Activated CD4-positive, alpha-beta T cell treated with anti-CD3 and anti-CD28 coated beads for 1 hour (primary cell): ENCODE measurements at places on chromosomes 4 and X.

DNA sequence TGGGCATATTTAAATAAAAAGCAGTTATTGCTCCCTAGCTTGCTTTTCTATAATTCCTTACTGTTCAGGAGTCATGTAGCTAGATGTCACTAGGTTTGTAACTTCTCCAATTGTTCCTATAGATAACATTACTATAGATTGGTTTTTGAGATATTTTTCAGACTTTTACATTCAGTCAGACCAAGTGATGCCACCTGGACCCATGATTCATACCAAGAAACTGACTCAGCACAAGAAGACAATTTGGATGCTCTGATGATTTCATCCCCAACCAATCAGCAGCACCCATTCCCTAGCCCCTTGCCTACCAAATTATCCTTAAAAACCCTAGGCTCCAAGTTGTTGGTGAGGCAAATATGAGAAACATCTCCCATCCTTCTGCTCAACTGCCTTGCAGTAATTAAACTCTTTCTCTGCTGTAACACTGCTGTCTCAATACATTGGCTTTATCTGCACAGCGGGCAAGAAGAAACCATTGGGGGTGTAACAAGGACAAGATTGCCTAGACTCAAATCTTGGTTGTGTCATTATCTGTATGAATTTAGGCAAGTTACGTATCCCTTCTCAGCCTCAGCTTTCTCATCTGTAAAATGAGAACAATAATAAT, 11.8 kb upstream of the NEIL3 start:
- DNase-seq, result no peak

GRCh38 chr4:164408831-164409230, 345.1 kb upstream of the SMIM31 start:
- DNase-seq, result no peak

DNA sequence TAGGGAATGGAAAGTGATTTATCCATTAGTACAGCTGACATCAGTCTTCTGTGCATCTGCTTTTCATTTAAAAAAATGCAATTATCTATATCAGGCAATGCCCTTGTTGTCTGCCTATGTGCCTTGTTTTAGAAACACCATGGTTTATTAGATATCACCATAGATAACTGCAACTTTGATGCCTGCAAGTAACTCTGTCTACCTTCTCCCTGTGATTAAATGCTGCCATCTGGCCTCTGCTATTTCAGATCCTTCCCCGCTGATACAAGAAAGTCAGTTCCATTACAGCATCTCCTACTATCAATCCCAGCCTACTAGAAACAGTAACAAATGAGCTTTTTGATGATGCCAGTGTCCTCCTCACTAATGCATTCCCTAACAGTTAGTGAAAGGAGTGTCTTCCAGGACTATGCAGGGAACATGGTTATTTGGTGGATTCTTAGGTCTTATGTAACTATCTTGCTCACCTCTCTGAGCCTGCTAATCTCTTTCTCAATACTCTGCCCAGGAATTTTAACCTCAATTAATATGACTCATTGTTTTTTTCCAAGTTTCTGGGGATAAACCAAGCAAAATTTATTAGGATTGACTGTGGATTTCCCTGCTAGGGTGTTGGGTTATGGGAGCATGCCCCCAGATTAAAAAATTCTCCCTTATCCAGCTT, 444.9 kb downstream of the RAPGEF2 start:
- DNase-seq, result no peak

GRCh38 chr4:18381186-18381585, 359.6 kb upstream of the LCORL start:
- DNase-seq, result no peak

- DNase-seq, result no peak
Observed at GRCh38 chr4:84678976-84679744, 96.2 kb downstream of the CDS1 start.

DNA sequence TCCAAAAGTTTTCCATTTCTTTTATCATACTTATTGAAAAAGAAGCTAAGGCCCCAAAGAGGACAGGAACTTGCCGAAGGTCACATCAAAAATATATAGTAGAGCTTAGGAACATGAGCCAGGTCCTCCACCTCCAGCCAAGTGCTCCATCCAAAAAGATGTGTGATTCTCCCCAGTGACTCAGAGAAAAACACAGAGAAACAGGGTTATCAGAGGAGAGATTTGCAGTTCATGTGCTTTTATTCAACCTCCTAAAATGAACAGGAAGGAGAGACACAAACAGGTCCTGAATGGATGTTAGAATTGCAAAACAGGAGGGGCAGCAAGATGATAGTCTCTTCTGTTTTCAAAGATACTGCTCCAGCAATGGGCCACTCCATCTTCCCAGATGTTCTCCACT, 19.6 kb upstream of the FGF16 start:
- no peak for DNase-seq

GRCh38 chr4:78610546-78611214, 59.1 kb downstream of the ANXA3 start:
- DNase-seq, result no peak

- DNase-seq, result no peak
Observed at GRCh38 chr4:178136736-178137345, 694.6 kb upstream of the AGA start.

- DNase-seq, result no peak
Observed at GRCh38 chrX:29535212-29536162, 679.9 kb upstream of the MAGEB2 start.

GRCh38 chrX:96861218-96861617, 22.5 kb upstream of the RPA4 start:
- DNase-seq, result no peak

DNA sequence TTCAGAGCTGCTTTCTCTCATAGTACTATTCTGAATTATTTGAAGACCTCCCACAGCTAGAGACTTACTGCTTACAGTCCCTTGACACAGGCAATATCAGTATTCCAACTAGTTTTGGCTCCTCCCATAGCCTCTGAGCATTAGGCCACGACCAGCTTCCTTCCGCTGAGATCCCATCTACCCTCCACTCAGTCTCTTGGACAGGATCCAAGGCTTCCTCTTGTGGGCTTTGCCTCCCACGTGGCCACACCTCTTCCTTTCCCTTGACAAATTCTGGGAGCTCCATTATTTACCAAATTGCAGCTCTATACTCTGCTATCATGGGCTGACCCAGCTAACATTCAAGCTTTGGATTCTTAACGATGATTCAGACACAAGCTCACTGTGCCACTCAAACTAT, 470.4 kb upstream of the GALNT7 start:
- no peak for DNase-seq

GRCh38 chrX:16946361-16946964, at the start of gene REPS2:
Gene REPS2, plus strand, starts transcription at chrX:16946658. Its CDS starts 204 bp downstream, at chrX:16946862.
- DNase-seq, result peak; percentile 67

- no peak for DNase-seq
Observed at GRCh38 chrX:24148535-24149350, 786 bp upstream of the ZFX start.

DNA sequence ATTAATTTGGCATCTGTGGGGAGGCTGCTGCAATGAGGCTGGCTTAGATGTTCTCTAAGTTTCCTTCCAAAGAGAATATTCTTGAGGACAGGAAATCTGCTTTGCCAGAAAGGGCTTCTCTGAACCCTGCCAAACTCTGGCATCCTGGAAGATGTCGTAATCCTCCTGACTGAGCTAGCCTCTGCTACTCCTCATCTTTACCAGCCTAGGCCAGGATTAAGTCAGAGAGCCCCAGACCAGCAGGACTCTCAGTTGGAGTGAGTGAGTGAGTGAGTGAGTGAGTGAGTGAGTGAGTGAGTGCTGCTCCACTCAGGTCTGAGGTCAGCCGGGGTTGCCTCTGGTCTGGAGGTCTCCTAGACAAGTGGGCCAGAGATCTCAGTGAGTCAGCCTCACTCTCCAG, 104.9 kb upstream of the SOD3 start:
- DNase-seq, result no peak

DNA sequence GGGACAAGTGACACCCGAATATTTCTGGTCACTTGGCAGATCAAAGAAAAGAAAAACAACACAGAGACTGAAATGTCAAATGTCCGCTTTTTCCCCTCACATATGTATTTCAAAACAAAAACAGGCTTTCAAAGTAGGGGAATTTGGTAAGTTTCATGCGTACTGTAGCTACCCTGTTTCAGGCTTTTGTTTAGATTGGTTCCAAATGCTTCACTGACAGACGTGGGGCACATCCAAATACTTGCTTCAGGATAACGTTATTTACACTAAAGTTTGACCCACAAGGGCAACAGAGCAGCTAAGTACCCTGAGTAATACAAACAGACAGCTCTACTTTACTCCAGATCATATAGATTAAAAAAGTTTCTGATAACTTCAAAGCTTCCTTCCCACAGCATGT, 804.5 kb upstream of the POU3F4 start:
- no peak for DNase-seq

GRCh38 chr4:38686682-38687081, 22.7 kb downstream of the KLF3 start:
- no peak for DNase-seq

- DNase-seq, result no peak
Observed at GRCh38 chrX:22383988-22384387, 111.3 kb downstream of the CBLL2 start.

DNA sequence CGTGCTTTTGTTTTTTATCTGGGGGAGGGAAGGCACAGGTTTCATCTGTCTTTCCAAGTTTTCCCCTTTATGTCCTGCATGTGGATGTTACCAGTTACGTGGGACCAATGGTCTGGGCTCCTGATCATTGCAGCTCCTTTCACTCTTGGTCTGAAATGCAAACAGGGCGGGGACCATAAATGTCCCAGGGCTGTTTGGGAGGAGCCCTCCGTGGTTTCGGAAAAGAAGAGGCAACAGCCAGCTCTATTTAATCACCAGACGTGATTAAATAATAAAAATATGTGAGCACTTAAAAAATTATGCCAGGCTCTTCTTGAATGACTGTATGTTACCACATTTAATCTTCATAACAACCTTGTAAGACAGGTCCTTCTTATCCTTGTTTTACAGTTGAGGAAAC, 30.8 kb upstream of the C1GALT1C1 start:
- no peak for DNase-seq

- DNase-seq, result no peak
Observed at GRCh38 chrX:17888421-17888820, 27.3 kb upstream of the RAI2 start.

DNA sequence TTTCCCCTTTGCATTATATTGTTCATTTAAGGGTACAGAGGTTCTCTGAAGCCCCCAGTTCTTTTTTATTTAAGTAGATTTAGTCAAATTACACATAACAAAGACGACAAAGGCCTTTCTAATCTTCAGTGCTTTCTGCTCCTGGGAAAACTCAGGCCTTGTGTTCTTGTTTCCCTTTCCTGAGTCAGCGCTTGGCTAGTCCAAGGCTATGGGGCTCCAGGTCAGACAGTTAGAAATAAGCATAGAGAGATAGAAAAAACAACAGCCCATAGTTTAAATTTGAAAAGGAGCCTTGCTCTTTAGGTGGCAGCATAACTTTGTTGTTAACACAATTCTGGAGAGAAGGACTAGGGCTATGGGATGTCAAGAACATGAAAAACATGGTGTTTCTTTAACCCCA, 97.3 kb downstream of the PPP1R2C start:
- DNase-seq, result no peak
